ENCODE measurements at places on chromosomes 7 and 10.

DNA sequence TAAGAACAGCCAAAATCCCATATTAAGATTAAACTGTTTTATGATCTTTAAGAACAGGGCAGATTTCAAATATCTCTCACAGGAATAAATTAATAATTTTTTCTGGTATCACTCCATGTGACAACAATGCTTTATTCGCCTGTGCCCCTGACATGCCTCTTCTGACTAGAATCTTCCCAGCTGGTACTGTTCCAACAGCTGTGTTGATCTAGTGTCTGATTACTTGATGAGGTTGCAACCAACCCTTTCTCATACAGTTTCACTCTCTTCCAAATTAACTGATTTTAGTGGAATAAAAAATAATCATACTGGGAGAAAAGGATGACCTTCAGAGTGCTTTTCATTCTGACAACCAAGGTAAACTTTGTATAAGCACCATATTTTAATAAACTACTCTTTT lies 151.9 kb downstream of the CHRM2 start:
- no peak for DNase-seq

DNA sequence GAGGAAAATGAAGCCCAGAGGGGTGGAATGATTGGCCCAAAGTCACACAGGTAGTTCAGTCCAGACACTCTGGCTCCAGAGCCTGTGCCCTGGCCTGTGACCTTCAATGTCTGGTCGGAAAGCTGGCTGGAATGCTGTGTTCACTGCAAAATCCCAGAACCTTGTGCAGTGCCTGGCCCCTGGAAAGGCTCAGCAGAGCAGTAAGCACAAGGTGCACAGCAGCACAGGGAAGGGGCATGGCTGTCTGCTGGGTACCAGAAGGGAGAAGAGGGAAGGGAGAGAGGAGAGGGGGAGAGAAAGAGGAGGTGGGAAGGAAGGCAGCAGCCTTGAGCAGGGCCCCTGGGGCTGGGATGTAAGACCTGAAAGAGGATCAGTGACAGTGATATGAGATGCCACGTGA lies 28.4 kb upstream of the C10orf71 start:
- no peak for DNase-seq

- no peak for DNase-seq
Observed at GRCh38 chr7:118731854-118732253, 507.4 kb downstream of the ANKRD7 start.

GRCh38 chr7:154953006-154953684 lies 49.8 kb downstream of the PAXIP1 start:
- peak; percentile 56 for DNase-seq

DNA sequence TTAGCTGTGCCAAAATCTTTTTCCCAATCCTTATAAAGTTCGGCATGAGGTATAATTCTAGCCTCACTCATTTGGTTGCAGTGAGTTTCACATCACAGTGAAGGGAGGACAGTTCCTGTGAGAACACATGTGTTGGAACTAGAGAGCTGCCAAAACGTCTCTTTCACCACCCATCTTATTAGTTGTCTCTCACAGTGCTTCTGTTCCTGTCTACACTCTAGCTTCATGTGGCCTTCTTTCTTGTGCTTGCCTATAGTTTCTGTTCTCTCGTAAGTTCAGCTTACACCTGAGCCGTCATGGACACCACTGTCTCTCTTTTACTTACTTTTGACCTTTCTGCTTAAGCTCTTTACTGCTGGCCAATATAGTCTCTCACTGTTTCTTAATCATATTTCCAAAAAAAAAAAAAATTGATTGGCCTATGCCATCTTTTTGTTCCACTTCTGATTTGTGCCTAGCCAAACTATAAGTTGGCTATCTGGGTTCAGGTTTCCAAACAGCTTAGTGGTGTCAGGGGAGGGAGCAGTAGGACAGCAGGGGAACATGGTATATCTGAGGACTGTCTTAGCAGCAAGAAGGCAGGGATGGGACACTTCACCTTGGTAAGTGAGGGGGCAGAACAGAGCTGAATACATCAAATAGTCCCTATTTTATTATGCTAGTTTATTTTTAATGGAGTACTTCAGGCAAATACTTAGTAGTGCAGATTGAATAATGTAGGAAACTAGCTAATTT lies 38.0 kb downstream of the ZNRF2 start:
- peak; percentile 48 for DNase-seq
